ENCODE measurements at places on chromosomes 2 and 18.

- no peak for DNase-seq
Measured at GRCh38 chr2:69544951-69545350, 98.6 kb downstream of the AAK1 start.

DNA sequence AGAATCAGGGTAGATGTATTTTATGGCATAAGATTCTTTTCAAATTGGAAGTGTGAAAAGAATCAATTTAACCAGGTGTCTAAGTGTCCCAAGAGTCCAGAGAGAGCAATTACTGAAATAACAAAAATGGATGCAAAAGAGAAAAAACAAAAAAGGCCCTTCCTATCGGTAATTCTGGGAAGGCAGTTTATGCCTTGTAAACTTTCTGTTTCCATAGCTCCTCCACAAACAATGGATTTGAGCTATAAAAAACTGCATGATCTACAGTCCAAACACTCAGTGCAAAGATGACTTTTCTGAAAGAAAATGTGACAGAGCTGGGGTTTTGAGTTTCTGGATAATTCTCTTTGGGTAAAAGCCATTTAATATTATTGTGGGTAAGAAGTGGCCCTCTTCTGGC lies 366.1 kb downstream of the EN1 start:
- no peak for DNase-seq

- DNase-seq = no peak
Measured at GRCh38 chr2:7539760-7540159, 622.5 kb downstream of the RNF144A start.

GRCh38 chr2:43058726-43059110 lies 167.7 kb downstream of the ZFP36L2 start:
- DNase-seq = no peak

DNA sequence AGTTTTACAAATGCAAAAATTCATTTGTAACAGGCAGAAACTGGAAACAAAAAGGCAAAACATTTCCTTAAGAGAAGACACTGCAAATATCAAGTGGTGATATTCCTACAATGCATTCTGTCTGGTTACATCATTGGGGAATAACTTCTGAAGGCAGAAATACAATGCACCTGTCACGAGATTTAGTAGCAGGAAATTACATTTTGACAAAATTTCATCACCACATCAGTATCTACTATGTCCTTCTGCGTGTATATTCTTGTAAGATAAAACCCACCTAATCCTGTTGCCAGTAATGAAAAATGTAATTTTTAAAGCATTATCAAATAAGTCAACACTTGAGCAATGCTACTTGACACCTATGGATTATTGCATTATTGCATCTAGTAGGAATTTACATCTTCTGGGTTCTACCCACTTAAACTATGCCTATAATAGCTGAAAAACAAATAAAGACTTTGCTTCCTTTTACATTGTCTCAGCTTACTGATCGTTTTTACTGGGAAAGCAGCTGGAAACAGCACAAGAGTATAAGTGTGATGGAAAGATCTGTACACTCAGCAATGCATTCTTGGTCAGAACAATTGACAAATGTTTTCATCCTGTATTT lies 59.5 kb downstream of the IRS1 start:
- no peak for DNase-seq

DNA sequence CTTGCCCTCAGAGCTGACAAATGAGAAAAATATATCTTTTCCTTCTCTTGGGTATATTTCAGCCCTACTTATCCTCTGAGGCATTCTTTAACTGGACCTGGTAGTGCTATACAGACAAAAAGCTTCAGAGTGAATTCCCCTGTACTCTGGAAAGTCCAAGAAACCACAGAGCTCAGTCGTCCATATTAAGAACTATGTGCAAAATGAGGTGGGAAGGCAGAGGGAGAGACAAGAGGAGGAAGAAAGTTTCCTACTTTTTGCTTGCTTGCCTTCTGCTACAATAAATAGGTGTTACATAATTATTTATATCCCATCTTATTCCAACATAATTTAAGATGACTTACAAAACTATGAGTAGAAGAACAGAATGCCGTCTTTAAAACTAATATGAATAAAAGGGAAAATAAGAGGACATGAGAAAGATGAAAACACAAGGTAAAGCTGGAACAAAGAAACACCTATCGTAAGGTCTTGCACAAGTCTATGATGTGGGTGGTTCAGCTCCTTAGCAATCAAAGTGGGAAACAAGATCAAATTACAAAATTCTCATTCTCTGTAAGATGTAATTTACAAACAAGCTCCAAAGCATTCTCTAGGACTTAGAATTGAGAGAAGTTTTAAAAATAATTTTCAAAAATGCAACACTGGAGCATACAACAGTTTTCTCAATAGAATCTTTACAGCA lies 97.9 kb downstream of the BAZ2B start:
- DNase-seq = no peak

DNA sequence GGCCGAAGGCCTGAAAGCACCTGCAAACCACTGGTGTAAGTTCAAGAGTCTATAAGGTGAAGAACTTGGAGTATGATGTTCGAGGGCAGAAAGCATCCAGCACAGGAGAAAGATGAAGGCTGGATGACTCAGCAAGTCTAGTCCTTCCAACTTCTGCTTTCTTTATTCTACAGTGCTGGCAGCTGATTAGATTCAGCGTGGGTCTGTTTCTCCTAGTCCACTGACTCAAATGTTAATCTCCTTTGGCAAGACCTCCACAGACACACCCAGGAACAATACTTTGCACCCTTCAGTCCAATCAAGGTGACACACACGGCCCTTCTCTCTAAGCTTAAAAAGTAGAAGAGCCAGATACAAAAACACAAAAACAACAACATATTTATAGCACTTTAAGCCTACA lies 43.4 kb downstream of the NMS start:
- DNase-seq = no peak

DNA sequence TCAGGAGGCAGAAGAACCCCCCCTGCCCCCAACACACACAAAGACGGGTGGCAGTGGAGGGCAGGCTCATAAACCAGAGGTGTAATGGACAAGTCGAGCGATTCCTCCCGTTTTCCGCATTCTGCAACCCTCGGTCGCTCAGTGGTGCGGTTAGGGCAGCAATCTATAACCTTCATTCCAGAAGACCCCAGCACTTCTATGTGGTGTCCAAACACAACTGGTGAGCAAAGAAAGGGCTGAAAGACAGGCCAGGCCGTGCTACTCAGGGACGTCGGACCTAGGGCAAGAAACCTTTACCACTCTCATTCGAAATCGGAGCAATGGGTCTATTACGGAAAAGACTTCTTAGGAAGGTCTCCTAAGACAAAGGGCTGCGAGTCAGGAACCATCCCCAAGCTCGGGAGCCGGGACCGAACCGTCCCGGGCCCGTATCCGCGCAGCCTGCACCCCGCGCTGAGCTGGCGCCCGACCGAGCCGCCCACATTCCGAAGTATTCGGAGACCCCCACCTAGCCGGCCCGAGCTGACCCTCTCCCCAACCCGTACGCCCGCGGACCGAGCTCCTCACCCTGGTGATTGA lies 568 bp downstream of the ARL5A start:
- DNase-seq = peak; percentile 45

DNA sequence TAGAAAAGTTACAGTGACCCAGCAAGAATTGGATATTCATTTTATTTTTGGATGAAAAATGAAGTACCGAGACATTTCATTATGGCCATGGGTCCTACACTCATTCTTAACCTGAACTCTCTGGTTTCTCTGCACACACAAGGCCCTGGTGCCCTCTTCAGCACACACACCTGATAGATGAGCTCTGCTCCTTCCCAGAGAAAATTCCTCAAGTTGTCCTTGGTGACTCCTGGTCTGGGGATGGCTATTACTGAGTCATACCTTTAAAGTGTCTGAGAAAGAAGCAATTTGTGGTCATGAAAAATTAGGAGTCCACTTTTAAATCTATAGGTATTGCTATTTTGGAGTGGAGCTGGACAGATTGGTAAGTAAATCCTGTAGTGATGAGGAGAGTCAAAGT lies 311.5 kb downstream of the CDH2 start:
- DNase-seq = no peak

DNA sequence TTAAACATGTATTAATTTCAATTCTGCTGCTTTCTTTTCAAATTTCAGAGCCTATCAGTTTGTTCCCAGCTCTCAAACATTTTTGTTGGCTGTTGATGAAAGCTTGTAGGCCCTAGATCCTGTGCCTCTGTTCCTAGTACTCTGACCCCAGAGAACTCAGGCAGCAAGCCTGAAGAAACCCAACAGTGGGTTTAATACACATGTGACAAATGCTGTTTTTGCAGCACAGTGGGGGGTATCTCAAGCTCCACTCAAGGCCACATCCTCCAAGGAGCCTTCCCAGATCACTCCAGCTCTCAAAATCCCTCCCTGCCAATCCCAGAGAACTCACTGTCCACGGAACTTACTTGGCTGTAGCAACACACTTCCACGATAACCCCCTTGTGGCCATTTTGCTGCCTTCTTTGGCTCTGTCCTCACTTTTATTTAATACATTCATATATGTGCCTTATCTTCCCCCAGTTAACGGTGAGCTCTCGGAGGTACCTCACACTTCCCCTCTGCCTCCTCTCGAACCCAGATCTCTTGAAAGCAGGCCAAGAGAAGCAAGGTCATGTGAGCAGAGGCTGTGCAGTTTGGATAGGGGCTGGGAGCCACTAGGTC lies 122.4 kb downstream of the TNS1 start:
- DNase-seq = no peak

DNA sequence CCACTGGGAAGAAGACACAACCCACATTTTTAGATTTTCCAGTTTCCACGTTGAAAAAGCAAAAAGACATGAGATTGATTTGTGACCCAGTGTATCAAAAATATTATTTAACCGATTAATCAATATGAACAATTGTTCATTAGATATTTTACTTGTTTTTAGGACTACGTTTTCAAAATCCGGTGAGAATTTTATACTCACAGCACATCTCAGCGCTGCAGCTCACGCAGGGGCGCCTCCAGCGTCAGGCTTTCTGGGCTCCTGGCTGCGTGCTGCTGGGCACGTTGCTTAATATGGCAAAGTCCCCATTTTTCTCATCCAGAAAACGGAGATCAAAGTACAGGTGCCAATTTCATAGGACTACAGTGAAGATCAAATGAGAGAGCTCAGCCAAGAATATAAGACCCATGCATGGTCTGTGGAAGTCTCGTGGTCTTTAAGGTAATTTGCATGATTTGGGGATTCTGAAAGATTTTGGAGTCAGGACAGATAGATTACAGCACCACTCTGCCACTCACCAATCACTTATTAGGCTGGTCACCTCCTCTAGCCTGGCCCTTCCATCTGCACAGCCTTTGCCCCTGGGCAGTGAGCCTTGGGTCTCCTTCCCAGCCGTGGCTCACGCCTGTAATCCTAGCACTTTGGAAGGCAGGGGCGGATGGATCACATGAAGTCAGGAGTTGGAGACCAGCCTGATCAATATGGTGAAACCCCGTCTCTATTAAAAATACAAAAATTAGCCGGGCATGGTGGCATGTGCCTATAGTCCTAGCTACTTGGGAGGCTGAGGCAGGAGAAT lies 36.2 kb downstream of the PTPN18 start:
- no peak for DNase-seq

DNA sequence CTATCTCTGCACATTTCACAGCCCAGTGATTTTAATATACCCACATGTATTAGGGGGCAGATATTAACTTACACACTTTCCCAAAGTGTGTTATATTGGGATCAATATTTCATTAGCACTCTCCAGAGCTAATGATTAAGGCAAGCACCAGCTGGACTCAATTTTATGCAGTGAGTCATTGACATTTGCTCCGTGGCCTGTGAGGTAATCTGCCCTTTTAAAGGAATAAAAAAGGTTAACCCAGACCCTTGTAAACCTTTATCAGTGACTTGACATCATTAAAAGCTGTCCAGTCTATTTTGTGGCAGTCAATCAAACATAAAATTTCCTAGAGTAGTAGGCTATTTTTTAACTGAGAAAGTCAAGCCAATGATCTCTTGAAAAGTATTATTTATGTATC lies 1870.4 kb upstream of the CELF4 start:
- no peak for DNase-seq

GRCh38 chr2:9939587-9940485 lies 11.7 kb upstream of the GRHL1 start:
- no peak for DNase-seq

DNA sequence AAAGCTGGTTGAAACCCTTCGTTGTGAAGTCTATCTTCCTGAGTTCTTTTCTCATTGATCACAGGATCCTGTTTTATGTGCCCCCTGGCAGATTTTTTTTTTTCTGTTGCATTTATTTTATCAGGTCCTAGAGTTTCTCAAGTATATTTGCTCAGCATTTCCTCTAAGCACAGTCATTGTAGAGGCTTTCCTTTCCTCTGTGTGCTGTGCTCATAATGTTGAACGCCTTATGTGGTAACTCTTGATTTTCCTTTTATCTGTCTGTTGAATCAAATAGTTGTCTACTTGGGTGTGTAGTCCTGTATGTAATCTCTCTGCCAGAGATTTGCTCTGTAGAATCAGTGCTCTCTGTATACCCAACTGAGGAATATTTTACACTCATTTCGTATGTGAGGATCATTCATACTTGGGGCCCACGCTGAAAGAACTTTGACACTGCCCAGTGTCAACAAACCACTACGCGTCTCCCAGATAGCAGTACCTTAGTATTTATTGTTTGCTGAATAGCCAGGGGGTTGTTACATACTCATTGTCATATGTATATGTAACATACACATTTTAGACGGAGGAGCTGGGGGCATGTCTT lies 118.2 kb downstream of the CTNNA2 start:
- DNase-seq = no peak

- no peak for DNase-seq
Measured at GRCh38 chr2:232761301-232761907, 15.0 kb downstream of the KCNJ13 start.

DNA sequence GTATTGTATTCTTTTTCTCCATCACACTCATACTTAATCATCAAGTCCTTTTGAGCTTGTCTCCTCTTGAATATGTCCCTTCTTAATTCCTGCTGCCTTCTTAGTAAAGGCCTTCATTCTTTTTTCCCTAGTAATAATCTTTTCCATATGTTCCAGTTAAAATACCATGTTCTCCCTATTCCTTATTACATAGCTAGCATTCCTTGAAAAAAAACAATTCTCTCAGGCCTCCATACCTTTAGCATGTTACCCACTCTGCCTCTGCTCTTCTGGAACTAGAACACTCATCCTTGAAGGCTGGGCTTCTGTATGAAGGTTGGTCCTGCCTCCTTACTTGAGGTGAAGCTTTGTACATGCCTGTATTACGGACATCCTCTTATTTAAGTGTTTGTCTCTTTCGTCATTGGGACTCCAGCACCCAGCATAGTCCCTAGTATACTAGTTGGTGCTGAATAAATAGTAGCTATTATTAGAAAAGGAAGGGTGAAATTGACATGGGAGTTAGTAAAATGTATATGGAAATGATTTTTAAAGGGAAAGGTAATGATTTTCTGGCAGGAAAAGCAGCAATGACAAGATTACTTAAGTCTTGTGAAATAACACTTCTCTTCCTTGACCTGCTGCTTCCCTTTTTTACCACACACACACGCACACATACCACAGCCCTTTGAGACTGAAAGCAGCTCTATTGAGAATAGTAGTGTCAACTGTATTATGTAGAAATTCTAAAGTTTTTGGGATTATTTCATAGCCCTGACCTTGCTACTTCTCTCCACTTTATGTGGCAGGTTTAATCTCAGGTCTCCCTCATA lies 45.6 kb downstream of the REL start:
- no peak for DNase-seq

Data from SJSA1 (cell line).